A673 (cell line): ENCODE measurements at places on chromosomes 7 and 10.
A peak's percentile ranks its signal among the peaks of the same experiment; 100 is the strongest.

DNA sequence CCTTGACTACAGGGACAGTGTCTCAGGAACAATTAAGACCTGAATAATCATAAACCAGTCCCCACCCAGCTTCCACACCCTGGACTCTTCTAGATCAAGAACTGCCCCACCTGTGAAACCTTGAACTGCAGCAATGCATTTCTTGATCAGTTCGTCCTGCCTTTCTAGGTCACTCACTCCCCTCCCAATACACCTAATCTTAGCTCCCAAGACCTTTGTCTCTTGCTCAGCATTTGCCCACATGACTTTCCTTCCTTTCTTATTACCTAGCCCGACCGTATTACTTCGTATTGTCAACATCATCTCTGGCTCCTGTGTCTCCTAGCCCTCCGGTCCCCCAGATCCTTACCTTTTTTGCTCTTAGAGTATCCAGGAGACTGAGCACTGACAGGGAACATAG is 5.5 kb upstream of the NAMPT start:
- H3K4me3 ChIP-seq, result no peak overlapping the region
- DNase-seq, result no peak
- H3K36me3 ChIP-seq, result no peaks in the 10 kb centered on the region
- H3K27me3 ChIP-seq, result no peaks in the 10 kb centered on the region

DNA sequence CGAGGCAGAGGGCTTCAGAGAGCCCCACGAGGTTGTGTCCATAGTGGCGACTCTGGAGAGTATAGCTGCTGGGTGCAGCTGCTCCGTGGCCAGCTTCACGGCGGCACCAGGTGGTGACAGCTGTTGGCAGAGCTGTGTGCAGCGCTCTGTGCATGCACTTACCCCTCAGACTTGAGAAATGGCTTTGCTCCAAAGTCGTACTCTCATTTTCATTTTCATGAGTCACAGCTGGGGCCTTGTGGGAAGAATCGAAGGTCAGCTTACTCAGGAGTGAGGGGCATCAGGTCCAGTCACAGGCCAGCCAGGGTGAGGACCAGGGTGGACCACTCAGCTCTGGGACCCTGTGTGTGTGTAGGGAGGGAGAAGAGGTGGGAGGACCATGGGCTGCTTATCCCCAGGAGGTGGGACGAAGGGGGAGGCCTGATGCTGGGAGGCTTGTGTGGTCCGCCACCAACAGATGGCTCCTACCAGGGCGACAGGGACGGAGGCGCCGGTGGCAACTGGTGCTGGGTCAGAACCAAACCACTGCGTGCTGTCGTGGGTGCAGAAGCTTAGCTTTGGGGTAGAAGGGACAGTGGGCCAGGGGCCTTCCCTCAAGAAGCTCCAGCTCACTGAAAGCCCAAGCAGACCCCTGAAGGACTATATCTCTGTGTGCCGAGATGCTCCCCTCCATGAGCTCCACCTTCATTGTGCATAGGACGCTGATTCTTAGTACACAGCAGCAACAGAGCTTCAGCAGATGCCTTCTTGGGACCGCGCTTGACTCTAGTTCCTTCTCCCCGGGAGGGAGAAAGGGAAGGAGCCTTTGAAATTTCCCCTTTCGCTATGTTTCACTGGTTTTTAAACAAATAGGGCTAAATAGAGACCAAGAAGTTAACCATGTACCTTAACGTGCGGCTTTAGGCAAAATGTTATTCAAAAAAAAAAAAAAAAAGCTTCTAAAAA is 225.0 kb downstream of the CELF2 start:
- no peaks in the 10 kb centered on the region for H3K36me3 ChIP-seq
- peaks cover 39% of the 10 kb centered on the region for H3K27me3 ChIP-seq
- H3K4me3 ChIP-seq, result no peak overlapping the region
- peak; percentile 1 for DNase-seq

- no peaks in the 10 kb centered on the region for H3K27me3 ChIP-seq
- H3K4me3 ChIP-seq, result no peak overlapping the region
- DNase-seq, result no peak
Measured at GRCh38 chr7:102258073-102258748, 28.5 kb upstream of the SH2B2 start.

GRCh38 chr7:132410385-132410784 is 165.9 kb downstream of the PLXNA4 start:
- no peak overlapping the region for H3K4me3 ChIP-seq
- DNase-seq, result no peak
- no peaks in the 10 kb centered on the region for H3K27me3 ChIP-seq
- no peaks in the 10 kb centered on the region for H3K36me3 ChIP-seq
- no peaks in the 10 kb centered on the region for H3K4me1 ChIP-seq
- H3K27ac ChIP-seq, result no peak overlapping the region

DNA sequence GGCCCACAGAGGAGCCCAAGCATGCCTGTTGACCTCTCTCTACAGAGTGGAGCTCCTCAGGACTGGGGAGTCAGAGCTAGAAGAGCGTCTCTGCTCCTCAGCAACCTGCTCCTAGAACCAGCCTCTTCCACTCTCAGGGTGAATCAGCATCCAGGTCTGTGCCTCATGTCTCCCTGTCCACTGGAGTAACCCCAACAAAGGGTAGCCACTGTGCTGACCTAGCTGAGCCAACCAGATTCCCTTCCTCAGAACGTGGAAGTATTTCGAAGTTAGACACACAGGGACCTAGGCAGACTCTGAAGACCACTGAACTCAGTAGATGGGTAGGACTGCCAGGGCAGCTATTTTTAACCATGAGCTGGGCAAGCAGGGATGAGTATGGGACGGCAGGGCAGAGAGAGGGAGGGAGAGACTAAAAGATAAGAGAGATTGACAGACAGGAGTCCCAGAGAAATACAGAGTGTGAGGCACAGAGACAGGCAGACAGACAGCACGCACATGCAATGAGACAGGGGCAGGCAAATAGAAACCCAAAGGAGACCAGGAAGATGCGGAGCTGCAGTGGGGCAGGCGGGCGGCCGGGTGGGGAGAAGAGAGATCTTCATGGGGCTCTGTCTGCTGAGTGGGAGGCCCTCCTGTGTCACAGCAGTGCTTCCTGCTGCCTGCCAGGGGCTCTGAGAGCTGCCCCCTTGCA is 56.7 kb downstream of the OSBPL3 start:
- no peak overlapping the region for H3K27ac ChIP-seq
- no peak overlapping the region for H3K4me3 ChIP-seq
- no peaks in the 10 kb centered on the region for H3K27me3 ChIP-seq
- H3K4me1 ChIP-seq, result peaks cover 4% of the 10 kb centered on the region

DNA sequence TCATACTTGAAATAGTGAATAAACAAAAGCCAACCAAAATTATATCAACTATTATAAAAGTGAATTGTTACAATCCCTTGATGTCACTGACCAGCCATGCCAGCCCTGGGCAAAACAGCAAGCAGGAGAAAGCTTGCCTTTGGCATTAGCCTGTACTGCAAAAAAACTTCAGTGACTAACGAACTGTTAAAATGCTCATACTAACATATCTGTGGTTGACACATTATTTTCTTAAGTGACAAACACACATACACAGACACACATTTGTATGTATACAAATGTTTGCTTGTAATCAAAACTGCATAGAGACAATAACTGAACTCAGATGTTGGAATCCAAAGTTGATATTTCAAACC is 29.5 kb downstream of the CHCHD3 start:
- no peaks in the 10 kb centered on the region for H3K36me3 ChIP-seq
- no peak overlapping the region for H3K27ac ChIP-seq
- no peak overlapping the region for H3K4me3 ChIP-seq
- no peaks in the 10 kb centered on the region for H3K4me1 ChIP-seq

DNA sequence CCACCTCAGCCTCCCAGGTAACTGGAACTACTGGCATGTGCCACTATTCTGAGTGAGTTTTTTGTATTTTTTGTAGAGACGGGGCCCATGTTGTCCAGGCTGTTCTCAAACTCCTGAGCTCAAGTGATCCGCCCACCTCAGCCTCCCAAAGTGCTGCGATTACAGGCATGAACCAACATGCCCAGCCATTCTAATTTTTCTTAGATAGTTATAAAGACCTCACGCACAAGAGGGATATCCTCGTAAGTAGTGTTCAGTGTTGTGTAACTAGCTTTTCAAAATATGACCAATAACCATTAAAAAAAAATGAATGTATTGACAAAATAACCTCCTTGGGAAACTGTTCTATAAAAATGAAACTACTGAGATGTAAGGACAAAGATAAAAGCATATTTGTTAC is 90.5 kb upstream of the FERD3L start:
- no peaks in the 10 kb centered on the region for H3K36me3 ChIP-seq
- H3K27me3 ChIP-seq, result no peaks in the 10 kb centered on the region
- no peak for DNase-seq
- H3K4me3 ChIP-seq, result no peak overlapping the region
- H3K4me1 ChIP-seq, result no peaks in the 10 kb centered on the region
- no peak overlapping the region for H3K27ac ChIP-seq

- no peak overlapping the region for H3K4me3 ChIP-seq
- no peak overlapping the region for H3K27ac ChIP-seq
- H3K36me3 ChIP-seq, result no peaks in the 10 kb centered on the region
- H3K4me1 ChIP-seq, result no peaks in the 10 kb centered on the region
Measured at GRCh38 chr7:21371360-21371759, 56.5 kb upstream of the SP4 start.

GRCh38 chr7:22350466-22351328 is 6.3 kb downstream of the RAPGEF5 start:
- H3K4me1 ChIP-seq, result no peaks in the 10 kb centered on the region
- H3K4me3 ChIP-seq, result no peak overlapping the region
- no peaks in the 10 kb centered on the region for H3K36me3 ChIP-seq
- no peaks in the 10 kb centered on the region for H3K27me3 ChIP-seq
- no peak overlapping the region for H3K27ac ChIP-seq

DNA sequence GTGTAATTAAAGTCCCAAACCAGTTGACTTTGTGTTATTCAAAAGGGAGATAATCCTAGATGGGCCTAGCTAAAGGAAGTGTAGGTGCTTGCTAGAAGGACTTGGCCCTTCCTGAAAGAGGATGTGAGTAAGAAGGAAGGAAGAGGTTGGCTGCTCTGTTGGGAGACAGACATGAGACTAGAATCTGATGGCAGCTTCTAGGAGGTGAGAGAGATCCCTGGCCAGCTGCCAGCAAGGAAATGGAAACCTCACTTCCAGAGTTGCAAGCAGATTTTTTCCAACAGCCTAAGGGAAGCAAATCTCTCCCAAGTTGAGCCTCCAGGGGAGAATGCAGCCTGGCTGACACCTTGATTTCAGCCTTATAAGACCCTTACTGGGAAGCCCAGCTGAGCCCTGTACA is 368.4 kb upstream of the ZMIZ1 start:
- no peaks in the 10 kb centered on the region for H3K27me3 ChIP-seq
- no peaks in the 10 kb centered on the region for H3K36me3 ChIP-seq
- H3K27ac ChIP-seq, result no peak overlapping the region
- H3K4me3 ChIP-seq, result no peak overlapping the region
- peak; percentile 18 for DNase-seq

GRCh38 chr7:80520199-80520598 is 8.3 kb upstream of the GNAT3 start:
- DNase-seq, result no peak
- H3K36me3 ChIP-seq, result no peaks in the 10 kb centered on the region
- H3K4me1 ChIP-seq, result no peaks in the 10 kb centered on the region
- H3K27me3 ChIP-seq, result no peaks in the 10 kb centered on the region

GRCh38 chr10:99234041-99234790 is 1.4 kb downstream of the HPSE2 start:
- H3K27ac ChIP-seq, result no peak overlapping the region
- no peaks in the 10 kb centered on the region for H3K36me3 ChIP-seq
- H3K4me3 ChIP-seq, result peak overlapping the region; percentile 26
- peak; percentile 37 for DNase-seq

DNA sequence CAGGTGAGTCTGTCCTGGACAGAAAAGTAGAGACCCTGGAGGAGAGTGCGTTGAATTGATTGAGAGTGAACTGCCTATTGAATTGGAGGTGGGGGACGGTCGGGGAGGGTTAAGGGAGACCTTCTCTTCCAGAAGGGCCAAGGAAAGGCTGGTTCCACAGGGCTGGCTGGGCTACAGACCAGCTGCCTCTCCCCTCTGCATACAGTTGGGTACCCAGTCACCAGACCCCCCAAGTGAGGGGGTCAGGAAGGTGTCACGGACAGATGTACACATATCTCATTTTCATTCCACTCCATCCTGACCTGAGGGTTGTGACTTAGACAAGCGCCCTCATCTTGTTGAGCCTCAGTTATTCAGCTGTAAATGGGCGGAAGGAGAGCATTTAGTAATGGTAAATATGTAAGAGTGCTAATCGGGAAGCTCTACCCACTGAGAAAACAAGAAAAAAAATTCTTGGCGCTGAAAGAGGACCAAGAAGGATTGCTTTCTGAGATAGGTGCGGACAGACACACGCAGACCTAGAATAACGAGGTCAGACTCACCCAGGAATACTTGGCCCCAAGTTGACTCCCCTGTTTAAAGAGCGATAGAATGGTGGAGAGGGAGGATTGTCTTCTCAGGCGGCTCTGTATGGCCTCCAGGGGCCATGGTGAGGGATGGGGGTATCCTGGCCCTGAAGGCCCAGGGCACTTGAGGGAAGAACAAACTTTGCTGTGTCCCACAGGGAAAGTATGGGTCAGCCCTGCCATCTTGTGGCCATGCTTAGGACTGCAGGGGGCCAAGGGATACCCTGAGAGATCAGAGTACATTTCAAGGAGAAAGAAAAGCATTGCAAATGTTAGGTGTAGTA is 7.2 kb upstream of the MBL2 start:
- H3K4me3 ChIP-seq, result no peak overlapping the region
- H3K36me3 ChIP-seq, result no peaks in the 10 kb centered on the region
- peak; percentile 70 for DNase-seq
- H3K27me3 ChIP-seq, result no peaks in the 10 kb centered on the region
- no peaks in the 10 kb centered on the region for H3K4me1 ChIP-seq

DNA sequence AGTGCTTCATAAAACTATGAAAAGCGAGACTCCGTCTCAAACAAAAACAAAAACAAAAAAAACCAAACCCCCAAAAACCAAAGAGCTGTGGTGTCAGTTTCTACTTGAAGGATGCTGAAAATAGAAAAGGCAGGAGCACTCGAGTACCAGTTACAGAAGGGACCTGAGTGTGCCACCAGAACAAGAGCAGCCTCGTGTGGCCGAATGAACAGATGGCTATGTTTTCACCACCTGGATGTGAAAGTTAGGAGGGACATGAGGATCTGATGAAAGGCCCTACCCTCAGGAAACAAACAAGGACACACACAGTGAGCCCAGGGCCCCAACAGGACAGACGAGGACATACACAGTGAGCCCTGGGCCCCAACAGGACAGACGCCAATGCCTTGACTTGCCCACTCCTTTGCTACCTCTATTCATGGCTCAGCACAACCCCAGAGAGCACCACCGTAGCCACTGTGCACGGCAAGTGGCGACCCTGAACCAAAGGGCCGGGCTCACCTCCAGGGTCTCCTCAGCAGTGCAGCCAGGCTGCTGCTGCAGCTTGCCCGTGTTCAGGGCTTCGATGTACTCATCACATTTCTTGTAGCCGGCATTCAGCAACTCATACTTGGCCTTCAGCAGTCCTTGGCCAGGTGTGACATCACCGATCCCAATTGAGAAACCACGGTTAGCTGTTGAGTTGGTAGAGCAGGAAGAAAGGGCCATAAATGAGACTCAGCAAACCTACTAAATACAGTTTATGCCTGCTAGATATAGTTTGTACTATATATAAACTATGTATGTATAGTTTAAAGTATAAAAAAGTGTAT is 24.9 kb downstream of the POLR3A start:
- H3K27me3 ChIP-seq, result no peaks in the 10 kb centered on the region
- H3K27ac ChIP-seq, result no peak overlapping the region
- H3K36me3 ChIP-seq, result peaks cover 91% of the 10 kb centered on the region
- no peak overlapping the region for H3K4me3 ChIP-seq
- no peaks in the 10 kb centered on the region for H3K4me1 ChIP-seq
